NCI-H1417 treated with DMSO at 0.1 percent for 48 hours (cell line): ENCODE measurements at places on chromosomes 12 and 14.

- no peak for DNase-seq
These were observed 318.1 kb upstream of the RTL1 start for GRCh38 chr14:101221549-101222160.

GRCh38 chr14:100841761-100842403, 16.0 kb downstream of the MEG3 start:
- DNase-seq = peak; percentile 96

DNA sequence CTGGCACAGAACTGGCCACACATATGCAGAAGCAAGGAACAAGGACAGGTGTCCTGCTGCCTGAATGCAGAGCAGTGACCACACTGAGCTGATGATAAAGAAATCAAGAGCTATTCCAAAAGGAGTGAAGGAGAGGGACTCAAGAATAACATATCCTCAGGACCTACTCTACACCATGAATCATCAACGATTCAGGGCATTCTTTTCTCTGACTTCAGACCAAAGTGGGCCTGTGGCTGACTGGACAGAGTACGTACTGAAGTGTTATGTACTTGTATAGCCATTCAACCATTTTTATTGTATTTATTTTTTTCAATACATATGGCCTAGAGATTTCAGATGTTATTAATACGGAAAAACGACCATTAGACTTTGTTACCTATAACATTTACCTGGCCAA, 177.5 kb upstream of the TMTC1 start:
- DNase-seq = no peak

GRCh38 chr14:74589291-74589879, 22.7 kb downstream of the LTBP2 start:
- no peak for DNase-seq

DNA sequence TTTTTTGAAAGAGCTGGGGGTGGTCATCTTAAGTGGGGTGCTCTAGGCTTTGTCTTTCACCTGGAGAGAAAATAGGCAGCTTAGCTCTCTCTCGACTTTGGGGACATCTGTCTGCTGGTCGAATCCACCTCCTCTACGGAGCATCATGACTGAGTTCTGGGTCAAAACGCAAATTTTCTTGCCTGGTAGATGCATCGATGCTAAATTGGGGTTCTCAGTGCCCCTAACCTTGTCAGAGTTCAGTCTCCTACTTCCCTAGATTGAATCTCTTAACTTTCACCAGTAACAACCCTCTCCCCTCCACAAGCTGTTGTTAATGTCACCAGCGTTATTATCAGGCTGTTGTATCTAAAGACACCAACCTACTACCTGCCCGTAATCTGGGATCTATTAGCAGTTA, 682 bp downstream of the FLRT2 start:
- DNase-seq = no peak

- no peak for DNase-seq
These were observed 10.8 kb downstream of the MTERF2 start for GRCh38 chr12:106975993-106976658.

GRCh38 chr14:72528059-72528862, 365.6 kb downstream of the DPF3 start:
- no peak for DNase-seq

GRCh38 chr14:34837801-34838322, 37.3 kb downstream of the BAZ1A start:
- DNase-seq = no peak

DNA sequence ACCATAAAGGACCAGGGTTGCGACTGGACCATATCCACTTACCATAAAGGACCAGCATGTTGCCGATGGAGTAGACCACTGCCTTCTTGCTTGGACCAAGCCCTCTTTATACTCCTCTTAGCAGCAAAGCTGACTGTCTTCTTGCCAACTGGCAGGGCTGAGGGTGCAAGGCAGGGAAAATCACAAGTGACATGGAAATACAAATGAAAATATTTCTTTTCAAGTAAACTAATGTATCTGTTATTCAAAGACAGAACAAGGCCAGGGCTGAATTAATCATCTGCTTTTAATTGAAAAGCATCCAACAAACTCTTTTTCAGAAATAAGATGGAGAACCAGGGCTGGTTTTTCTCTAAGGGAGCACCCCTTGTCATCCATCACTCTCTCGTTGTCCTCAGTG, at the start of gene CELA1:
Gene CELA1, minus strand, starts transcription at position 99 of the 400 bp plus-strand sequence. Its CDS starts 41 bp downstream, at position 58.
- DNase-seq = no peak

- no peak for DNase-seq
These were observed 242.9 kb upstream of the PLEKHG7 start for GRCh38 chr12:92459850-92460249.

DNA sequence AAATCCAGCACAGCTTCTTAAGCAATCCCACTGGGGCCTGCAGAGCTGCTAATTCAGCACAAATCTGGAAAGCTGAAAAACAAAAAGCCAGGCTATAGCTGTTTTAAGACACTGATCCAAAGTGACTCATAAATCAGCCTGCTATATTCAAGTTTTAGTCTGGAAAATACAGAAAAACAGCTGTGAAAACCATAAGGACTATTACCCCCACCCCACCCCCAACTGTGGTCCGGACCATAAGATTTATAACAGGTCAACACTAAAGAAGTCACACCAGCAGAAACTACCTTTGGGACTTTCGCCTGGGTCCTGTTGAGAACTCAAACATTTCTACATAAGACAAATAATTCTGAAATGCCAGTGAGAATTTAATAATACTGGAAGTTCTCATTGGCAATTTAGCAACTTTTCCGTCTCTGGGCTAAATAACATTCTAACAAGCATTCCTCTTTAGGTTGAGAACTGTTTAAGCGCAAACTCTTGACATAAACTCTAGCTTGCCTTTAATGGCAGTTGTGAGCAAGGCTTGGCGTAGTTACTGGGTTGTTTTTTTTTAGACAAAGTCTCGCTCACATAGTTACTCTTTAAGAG, 3.3 kb downstream of the LRIG3 start:
- no peak for DNase-seq

GRCh38 chr12:12506496-12506890, 56.2 kb downstream of the DUSP16 start:
- no peak for DNase-seq

DNA sequence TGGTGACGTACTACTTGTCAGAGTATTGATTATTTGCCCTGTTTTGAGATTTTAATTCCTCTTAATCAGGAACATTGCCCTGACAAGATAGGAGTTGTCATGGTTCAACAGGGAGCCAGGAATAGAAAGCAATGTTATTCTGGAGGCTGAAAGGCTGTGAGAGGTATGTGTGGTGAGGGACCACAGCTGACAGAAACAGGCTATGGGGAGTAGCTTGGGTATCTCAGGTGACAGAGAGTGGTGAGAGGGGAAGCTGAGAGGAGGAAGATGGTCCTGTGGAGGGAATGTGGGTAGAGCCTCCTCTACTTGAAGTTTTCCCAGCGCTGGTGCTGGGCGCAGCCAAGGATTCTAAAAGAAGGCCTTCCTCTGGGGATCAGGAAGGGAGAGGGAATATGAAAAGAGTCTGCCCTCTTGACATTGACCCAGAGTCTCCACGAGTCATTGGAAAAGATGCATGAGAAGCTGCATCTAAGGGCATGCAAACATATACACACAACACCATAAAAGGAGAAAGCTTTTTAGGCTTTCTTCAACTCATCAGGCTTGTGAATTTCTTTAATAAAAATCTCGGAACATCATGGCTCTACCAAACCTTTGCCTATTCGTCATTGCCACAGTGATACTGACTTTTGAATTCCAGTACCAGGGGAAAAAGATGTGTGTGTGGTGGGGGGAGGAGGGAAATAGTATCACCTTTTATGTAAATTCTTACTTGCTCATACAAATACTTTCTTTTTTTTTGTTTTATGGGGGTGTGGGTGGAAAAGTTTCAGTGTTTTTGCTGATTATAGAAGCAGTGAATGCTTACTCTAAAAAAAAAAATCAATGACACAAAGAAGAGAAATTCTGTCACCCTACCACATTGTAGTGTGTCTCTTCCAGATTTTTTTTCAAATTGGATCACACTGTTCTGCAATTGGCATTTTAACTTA, 39.9 kb upstream of the DHRS7 start:
- DNase-seq = no peak

- no peak for DNase-seq
These were observed 424.7 kb downstream of the TMEM117 start for GRCh38 chr12:44260581-44260980.

DNA sequence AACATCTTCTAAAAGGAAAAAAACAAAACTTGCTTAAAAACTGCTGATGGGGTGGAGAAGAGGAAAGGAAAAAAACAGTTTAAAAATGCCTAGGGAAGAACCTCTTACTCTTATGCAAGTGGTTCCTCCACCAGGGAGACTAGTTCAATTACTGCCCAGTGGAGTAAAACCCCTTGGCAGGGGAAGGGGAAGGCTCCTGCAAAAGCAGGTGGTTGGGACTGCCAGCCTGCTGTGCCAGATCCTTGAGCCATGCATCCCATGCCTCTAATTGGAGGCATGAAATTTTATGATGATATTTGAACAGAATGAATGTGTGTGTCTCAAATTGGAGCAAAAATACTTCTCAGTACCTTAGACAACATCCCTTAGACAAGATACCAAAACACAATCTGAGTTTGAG, 118.8 kb downstream of the FSCB start:
- no peak for DNase-seq

GRCh38 chr12:40701756-40702155, 9.5 kb downstream of the CNTN1 start:
- DNase-seq = no peak

- DNase-seq = no peak
These were observed 28.6 kb downstream of the FIGNL2 start for GRCh38 chr12:51819736-51820525.

GRCh38 chr12:3601461-3602150, 110.6 kb downstream of the PRMT8 start:
- no peak for DNase-seq

- no peak for DNase-seq
These were observed 53.1 kb downstream of the YEATS4 start for GRCh38 chr12:69412655-69413054.

DNA sequence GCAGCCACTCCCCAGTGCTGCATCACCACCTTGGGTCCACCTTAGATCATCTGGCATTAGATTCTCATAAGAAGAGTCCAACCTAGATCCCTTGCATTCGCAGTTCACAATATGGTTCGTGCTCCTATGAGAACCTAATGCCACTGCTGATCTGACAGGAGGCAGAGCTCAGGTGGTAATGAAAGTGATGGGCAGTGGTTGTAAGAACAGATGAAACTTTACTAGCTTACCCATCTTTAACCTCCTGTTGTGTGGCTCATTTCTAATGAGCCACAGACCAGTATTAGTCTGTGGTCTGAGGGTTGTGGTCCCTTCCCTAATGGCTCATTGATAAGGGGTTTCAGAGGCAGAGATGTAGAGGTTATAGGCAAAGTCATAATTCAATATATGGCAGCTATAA, 615.9 kb upstream of the MIS18BP1 start:
- DNase-seq = no peak

GRCh38 chr14:75578102-75578785, at the start of gene FLVCR2:
FLVCR2 (plus strand) TSS chr14:75578620; CDS start chr14:75578973, 353 bp downstream.
- no peak for DNase-seq

DNA sequence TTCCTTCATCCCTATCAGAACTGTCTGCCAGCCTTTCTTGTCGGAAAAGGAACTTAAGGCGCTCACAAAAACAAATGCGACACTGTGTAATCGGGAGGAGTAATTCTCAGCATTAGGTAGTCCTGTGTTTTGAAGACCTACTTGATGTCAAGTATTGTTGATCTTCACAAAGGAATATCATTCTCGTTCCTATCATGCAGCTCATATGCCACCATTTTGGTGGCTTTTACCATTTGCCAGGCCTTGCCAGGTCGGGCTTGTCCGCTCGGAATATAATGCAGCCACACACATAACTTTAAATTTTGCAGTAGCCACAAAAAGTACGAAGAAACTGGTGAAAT, 903 bp upstream of the PPP4R3A start:
- no peak for DNase-seq

GRCh38 chr14:100586153-100586402, 1.1 kb downstream of the BEGAIN start:
- DNase-seq = no peak

DNA sequence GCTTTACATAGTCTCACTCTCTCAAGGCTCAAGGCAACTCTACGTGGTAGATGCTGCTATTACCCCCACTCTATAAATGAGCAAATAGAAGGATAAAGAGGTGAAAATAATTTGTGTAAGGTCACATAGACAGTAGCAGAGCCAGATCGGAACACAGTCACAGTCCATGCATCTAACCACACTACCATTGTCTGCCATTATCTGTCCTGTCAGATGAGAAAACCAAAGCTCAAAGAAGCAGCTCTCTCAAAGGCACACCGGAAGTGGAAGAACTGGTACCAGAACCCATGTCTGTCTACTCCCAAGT, 134.4 kb upstream of the NUDT4 start:
- no peak for DNase-seq

DNA sequence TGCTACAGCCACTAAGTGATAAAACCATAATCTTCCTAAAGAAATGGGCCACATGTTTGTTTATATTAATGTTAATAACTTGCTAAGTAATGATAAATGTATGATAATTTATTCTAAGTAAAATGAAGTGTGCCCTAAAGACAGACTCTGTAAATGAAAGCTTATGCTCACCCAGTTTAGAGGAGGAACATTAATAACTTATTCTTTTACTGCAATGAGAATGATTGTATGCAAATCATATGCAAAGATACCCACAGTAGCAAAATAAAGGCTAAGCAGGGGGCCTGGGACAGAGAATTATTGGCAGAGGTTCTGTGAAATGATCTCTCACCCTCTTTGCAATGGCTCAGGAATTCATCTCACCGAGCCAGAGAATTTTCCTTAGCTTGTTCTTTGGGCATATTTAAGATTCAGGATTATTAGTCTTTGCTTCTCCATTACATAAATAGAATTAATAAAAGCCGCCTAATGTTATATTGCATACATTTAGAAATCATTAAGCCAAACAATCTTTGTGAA, 75.9 kb downstream of the TMEM132D start:
- no peak for DNase-seq

DNA sequence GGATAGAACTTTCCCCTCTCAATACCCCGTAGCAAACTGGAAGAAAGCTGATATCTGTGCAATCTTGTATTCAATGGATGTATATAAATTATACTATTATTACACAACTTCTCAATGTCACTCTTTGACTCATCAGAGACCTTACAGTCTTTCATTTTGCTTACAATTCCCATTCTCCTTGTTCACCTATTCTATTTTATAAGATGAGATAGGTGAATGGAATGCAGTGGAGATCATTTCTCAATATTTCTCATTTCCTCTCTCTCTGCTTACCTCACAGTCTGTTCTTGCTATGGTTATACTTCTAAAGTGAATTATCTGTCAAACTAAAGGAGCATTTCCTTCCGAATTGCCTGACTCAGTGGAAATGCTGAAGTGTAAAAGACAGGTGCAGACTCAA, 14.9 kb downstream of the FOXA1 start:
- no peak for DNase-seq

GRCh38 chr14:67602076-67602475, 2.0 kb upstream of the PIGH start:
- DNase-seq = no peak
